ENCODE measurements at places on chromosomes 6 and 20. TPM values are rescaled to one million over a fixed set of nuclear protein-coding genes. Genes with fewer than 3 reads are reported as not detected.

The DLL1 gene
- 0.54 TPM for polyA plus RNA-seq

The CNBD2 gene
- polyA plus RNA-seq, result 9.1 TPM

The BMP2 gene
- not detected for polyA plus RNA-seq

The ZNF391 gene
- 3.4 TPM for polyA plus RNA-seq

The HLA-DPB1 gene
- 87.6 TPM for polyA plus RNA-seq

The EPPIN gene
- not detected for polyA plus RNA-seq

DNA sequence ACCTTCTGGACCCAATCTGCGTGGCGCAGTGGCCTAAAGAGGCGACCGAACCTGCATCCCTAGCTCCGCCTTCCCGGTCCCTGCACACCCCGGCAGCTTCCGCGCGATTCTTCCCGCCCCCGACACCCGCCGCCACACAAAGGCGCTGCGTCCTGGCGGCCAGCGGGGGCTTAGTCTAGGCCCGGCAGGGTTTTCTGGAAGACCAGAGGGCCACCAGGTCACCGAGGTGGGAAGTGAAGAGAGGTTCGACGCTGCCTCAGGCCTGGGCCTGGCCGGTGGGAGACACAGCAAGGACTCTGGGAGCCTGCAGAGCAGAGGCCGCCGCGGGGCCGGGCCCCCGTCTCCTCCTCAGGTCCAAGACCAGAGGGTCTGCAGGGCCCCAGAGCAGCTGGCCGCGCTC is 154.9 kb downstream of the OR2B2 start:
- peak; percentile 55 for DNase-seq

DNA sequence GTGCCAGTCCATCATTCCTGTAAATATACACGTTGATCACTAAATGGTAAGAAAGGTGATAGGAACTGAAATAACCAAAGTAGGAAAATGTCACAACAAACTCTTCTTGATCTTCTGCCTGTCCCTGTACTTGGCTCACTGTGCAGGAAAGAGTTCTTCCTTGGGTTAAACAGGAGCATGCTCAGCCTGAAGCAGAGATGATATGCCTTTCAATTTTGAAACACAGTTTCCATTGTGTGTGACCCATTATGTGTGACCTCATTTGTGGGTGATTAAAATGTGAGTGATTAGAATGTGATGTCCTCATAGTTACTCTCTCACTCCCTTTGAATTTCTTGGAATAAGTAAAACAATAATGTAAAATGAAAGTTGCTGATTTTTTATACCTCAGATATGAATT is 427.2 kb upstream of the AGPAT4 start:
- DNase-seq, result no peak

DNA sequence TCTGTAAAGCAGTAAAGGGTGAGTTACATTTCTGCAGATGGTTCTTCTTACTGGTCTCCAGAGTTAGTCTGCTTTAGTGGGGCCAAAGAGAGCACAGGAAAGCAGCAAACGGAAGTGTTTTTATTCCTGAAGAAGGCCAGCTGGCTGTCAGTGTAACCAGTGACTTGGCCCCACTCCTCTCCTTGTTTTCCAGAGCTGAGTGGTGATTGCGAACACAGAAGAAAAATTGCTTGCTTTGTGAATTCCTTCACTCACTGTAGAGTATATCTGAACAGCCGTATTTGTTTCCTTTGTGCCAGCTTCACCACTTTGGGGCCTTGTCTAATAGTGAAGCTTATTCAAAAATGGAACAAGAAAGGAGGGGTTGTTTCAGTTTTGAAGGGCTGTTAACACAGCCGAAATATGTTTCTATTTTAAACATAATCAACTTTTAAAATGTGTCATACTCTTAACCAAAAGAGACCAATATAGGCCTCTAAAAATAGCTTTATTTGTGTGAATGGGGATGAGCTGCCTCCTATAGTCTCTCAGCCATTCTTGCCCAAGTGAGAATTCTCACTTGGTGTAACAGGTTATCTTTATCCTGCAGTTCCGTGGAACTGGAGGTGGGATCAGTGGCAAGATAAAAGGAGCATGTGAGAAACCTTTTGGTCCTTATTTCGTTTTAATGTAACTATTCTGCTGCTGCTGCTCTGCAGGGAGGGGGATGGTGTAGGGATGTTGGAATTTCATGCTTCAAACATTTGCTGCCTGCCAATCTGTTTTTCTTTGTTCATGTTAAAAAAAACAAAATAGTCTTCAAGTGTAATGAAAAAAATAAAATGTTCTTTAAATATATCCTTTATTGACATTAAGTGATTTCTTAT is 37.8 kb downstream of the ZC2HC1B start:
- DNase-seq, result no peak

- no peak for DNase-seq
Measured at GRCh38 chr6:3396503-3397180, 60.2 kb downstream of the SLC22A23 start.

- DNase-seq, result no peak
Measured at GRCh38 chr6:39321761-39322160, 741 bp downstream of the KCNK16 start.

- no peak for DNase-seq
Measured at GRCh38 chr6:107704347-107705013, 119.6 kb downstream of the SCML4 start.

DNA sequence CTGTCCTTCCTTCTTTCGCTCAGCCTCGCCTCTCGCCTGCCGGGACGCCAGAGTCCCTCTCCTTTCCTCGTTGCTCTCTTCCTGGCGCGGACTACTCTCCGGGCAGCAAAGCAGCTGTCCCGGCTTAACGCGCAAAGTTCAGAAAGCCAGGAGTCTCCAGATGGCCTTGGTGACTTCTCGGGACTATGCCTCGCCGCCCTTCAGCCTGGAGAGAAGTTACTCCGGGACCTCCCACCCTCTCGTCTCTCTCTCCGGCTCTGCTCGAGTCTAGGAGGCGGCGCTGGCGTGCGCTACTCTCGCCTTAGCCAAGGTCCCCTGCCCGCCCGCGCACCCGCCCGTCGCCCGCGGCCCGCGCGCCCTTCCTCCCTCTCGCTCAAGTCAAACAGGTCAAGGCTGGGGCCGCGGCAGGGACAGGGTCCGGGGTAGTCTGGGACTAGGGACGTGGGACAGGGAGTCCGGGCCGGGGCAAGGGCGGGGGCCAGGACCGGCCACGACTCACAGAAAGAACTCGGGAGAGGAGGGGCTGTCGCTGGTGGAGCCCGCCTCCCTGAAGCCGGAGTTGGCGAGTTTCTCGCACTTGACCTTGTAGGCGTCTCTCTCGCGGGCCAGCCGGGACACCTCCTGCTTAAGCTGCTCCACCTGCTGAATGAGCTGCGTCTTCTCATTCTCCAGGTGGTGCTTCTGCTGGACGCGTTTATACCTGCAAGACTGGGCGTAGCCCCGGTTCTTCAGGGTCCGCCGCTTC is 1.5 kb downstream of the MAFB start:
- no peak for DNase-seq

GRCh38 chr6:4957521-4958231 is 46.2 kb downstream of the RPP40 start:
- no peak for DNase-seq

GRCh38 chr20:35121186-35121585 is 25.9 kb downstream of the EDEM2 start:
- no peak for DNase-seq

DNA sequence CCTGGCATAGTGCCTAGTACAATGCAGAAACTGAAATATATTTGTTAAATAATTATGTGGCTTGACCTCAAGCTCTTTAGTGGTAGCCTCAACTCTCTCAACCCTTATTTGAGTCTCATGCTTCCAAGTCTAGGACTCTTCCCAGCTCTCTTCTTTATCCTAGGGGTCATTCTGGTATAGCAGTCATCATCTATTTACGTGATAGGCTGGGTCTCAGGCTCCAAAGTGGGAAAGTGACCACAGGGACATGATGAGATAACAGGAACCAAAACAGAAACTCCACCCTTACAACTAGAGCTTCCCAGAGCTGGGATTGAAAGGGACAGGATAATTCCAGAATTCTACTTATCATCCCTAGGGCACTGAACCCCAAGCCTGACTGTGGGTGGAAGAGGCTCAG is 17.7 kb upstream of the MAP3K7 start:
- no peak for DNase-seq

All from naive thymus-derived CD4-positive, alpha-beta T cell (primary cell).